ENCODE measurements at places on chromosomes 5 and 9.

DNA sequence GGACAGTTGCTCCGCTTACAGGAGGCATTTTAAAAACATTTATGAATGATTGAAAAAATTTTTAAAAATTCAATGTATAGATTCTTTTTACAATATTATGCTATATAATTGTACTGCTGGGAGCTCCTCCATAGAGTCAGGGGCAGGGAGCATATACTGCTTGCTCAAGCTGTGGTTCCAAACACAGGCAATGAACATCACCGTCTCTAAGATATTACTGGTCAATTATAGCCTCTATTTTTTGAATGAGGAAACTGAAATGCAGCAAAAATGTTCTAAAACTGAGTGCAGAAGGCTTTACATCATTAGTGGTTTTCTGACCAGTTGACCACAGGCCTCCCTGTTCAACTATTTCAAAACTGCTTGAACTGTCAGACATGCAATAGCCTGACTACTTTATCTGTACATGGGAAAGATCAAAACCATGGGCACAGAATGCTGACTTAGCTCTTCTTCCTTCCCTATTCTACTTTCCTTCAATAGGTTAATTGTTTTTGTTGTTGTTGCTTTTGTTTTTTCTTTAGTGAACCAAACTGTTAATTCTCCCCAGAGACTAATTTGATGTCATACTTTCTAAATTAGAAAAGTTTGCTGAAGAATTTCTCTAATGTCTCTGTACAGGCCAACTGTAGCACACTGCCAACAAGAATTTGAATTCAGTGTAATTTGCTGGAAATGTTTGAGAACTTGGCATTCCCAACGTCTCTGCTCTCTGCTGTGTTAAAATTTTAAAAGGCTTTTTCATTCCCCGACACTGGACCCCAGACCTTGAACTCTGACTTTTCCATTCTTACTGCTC is 107.6 kb upstream of the MPDZ start:
- no peak for DNase-seq

- DNase-seq, result peak; percentile 12
These were observed 13.1 kb upstream of the HSD17B4 start for GRCh38 chr5:119439140-119439631.

DNA sequence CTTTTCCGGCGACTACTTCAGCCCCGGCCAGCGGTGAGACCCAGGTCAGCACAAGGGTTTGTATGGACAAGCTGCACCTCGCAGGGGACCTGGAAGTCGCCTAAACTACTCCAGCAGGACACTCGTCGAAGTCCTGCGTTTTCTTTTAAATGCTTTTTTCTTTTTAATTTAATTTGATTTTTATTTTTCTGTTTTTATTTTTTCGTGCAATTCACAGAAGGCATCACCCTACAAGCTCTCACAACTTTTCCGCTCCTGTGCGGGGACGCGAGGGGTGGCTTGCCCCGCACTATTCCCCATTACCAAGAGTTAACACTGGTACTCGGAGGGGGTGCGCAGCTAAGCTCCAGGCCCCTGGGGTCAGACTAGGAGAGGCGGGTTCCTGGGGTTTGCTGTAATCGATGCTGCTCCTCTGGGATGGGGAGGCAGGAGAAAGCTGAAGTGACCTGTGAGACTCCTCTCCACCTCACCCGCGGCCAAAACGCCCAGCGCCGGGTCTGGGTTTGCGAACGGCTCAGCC is 1.3 kb downstream of the EDIL3 start:
- no peak for DNase-seq

DNA sequence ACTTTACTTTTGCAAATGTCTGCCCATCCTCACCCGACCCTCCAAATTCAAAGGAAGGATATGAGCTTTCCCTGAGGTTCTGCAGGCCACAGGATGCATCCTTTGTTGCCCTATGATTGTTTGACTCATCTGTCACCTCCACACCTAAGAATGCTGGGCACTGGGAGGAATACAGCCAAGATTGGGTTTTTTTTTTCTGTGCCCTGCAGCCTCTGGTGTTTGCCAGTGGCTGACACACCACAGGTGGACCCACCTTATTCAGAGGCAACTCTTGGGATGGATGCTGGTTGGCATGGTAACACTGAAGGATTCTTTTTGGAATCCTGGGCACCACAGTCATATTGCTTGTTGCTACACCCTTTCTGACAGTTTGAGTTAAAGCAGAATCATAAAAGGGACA is 29.7 kb downstream of the C9orf152 start:
- DNase-seq, result no peak

GRCh38 chr9:116452634-116453033 is 234.5 kb upstream of the TRIM32 start:
- DNase-seq, result no peak

- DNase-seq, result no peak
These were observed 1014.9 kb upstream of the COX7C start for GRCh38 chr5:85602843-85603242.

DNA sequence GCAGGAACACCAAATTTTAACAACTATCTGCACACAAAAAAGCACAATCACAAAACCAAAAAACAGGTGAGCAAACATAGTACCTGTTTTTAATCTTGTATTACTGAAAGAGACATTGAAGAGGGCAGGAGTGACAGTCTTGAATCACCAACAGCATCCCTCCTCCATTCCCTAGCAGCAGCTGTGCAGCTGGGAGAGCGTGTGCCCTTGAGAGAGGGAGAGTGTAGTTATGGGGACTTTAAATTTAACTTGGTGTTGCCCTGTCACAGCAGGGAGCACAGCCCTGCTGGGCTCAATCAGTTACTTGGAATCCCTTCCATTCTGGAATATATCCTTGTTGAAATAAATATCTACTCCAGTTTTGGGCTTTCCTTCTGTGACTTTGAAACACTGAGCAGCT is 1938.7 kb upstream of the NUDT12 start:
- DNase-seq, result no peak

GRCh38 chr5:159908591-159908940 is 7.7 kb upstream of the ADRA1B start:
- no peak for DNase-seq

- DNase-seq, result no peak
These were observed 4.7 kb downstream of the GNAQ start for GRCh38 chr9:78026947-78027346.

GRCh38 chr9:105828596-105829213 is 134.4 kb downstream of the TMEM38B start:
- DNase-seq, result no peak

DNA sequence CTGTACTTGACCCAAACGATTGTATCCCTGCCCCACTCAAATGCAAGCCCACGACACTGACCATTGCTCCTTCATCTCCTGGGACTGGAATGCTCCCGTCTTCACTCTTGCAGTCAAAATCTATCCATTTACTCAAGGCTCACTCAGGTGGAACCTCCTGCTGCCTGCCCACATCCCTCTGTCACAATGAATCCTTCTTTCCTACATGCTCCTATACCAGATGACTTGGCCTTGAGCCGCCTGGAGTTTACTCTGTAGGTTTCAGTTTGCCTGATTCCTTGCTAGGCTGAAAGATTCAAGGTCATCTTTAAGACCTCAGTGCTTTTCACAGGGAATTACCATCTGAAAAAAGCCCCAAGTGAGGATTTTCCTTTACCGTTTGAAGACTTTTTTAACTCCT is 264.1 kb downstream of the GLIS3 start:
- no peak for DNase-seq

- DNase-seq, result no peak
These were observed 208.8 kb downstream of the SAXO1 start for GRCh38 chr9:18824095-18824666.

DNA sequence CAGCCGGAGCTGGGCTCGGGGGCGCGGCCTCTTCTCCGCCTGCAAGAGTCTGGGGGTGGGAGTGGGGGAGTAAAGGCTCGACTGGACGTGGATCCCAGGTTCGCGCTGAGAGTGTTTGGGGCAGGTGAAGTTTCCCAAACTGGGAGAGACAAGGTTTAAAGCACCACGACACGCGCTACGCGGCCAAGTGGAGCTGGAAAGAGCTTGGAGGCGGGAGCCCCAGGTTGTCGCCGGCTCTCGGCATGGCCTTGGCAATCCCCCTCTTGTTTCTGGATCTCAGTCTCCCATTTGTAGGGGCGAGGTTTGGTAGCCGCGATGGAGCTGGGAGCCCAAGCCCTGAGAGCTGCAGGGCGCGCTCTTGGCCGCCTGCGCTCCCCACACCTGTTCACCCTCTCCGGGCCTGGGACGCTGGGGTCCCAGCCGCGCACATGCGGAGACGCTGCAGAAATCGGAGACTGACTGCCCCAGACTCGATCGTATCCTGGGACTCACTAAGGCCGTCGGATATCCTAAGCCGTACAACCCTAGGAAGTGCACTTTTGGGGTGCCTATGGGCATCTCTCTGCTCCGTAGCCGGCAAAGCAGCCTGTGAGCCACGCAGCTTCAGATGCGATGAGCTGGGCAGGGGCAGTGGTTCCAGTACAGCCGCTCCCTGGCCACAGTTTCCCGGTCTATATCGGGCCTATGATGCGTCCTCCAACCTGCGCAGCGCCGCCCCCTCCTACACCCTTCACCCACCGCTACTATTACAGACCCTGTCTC is 937 bp downstream of the TMOD1 start:
- no peak for DNase-seq

GRCh38 chr5:156438076-156438475 is 111.1 kb downstream of the SGCD start:
- DNase-seq, result no peak

- DNase-seq, result no peak
These were observed 110.1 kb downstream of the INSYN2B start for GRCh38 chr5:169870211-169870610.

DNA sequence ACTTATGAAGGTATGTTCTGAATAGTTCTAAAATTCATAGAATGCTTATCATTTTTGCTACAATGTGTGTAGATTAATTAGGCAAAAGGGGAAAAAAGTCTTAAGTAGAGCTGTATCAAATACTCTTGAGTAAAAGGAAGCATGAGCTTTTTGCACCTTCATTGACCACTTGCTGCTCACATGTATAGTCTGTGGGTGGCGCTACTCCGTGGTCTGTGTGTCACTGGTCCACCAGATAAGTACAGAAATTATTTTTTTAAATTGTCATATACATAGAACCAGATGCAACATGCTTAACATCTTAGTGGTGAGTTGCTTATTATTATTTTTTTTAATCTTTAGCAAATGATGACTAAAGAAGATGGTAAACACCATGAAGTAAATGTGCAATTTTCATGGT is 130.2 kb downstream of the MAN2A1 start:
- DNase-seq, result no peak

DNA sequence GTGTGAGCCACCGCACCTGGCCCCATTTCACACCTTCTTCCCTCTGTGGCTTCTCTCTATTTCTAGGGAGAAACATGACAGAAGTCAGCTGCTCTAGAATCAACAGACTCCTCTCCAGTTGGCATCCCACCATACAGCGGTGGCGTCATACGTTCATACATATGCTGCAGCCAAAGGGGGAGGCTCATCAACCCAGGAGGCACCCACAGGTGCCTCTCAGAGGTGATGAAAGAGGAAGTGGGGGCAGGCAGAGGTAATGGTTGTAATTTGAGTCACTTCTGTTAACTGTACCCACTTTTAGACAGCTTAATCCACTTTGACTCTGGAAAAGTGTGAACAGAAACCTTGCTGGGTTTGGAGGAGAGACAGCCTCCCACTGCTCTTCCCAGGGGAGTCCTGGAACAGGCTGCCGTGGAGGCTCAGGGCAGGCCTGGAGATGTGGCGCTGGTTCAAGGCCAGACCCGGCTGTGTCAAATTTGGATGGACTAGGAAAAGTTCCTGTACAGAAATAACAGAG is 47.3 kb upstream of the SUB1 start:
- DNase-seq, result peak; percentile 51

DNA sequence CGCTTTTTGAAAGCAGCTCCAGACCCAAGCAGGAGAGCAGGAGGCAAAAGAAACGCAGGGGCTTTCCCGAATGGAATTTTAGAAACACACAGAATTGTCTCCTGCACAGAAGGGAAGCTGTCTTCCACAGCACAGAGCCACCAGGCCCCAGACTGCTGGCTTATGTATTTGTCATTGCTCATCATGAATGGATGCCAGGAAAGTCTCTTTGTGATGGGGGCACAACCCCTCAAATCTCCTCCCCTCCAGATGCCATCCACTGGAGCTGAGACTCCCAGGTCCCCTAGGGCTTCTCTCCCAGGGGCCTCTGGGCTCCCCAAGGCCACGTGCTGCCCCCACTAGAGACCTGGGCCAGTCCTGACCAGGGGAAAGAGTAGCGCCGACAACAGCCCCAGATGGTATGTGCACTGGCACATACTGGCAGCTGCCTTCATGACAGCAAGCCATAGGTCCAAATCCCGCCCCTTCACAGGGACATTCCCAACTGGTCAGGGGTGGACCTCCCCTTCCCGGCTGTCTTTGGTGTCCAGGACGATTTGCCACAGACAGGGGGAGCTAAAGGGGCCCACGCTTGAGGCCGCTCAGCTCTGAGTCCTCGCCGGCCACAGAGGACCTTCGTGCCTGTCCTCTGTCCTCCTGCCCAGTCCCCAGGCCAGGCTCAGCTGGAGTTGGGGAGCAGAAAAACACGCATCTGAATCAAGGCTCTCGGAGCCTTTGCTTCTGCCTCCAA is 127.8 kb downstream of the KCNIP1 start:
- no peak for DNase-seq

DNA sequence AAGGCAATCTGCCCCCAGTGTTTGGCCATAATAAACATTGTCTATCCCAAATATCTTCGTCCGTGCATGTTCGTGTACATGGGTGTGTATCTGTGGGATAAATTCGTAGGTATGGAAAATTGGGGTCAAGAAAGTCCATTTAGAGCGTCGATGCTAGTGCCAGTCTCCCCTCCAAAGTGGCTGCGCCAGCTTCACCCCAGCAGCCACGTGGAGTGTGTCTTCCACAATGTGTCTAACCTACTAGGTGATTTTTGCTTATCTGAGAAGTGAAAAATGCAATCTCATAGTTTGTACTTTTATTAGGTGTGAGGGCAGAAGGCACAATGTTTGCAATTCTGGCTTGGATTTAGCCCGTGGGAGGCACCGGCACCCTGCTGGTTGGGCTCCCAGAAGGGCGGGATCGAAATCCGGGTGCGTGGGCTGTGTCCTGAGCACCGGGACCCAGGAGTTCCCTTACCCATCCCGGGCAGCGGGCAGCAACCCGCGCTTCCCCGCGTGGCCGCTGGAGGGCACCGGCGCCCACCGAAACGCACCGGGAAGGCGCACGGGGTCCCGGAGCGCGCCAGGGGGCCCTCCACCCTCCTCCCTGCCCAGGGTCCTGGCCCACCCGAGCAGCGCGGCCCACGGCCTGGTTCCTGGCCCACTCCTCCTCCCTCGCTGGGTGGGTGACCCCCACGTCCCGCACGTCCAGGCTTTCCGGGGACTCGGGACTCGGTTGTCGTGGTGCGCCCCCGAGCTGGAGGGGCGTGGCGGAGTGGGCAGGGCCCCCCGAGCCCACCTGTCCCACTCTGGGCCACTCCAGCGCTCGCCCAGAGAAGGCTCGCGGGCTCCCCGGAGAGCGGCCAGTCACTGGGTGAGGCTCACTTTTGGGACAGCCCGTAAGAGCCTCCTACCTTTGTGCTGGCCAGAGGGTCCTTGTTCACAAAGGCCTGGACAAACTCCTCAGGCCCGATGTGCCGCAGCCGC is 55.4 kb upstream of the RNF130 start:
- DNase-seq, result peak; percentile 34

All from CD4-positive, alpha-beta T cell treated with Interleukin-17A for 4 hours (primary cell).